ENCODE measurements at places on chromosomes 1 and 21.

DNA sequence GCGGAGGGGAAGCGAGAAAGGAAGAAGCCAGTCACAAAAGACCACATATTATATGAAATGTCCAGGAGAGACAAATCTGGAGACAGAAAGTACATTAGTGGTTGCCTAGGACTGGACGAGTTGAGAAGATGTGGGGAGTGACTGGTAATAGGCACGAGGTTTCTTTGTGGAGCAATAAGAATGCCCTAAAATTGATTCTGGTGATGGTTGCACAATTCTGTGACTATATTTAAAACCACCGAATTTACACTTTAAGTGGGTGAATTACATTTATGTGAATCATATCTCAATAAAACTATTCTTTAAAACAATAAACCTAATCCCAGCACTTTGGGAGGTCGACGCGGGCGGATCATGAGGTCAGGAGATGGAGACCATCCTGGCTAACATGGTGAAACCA is 63.1 kb downstream of the ZNF281 start:
- no peak for DNase-seq

- no peak for DNase-seq
Measured at GRCh38 chr1:203124546-203125317, 2.8 kb upstream of the ADORA1 start.

- DNase-seq: no peak
Measured at GRCh38 chr1:178702146-178702545, 22.9 kb upstream of the RALGPS2 start.

DNA sequence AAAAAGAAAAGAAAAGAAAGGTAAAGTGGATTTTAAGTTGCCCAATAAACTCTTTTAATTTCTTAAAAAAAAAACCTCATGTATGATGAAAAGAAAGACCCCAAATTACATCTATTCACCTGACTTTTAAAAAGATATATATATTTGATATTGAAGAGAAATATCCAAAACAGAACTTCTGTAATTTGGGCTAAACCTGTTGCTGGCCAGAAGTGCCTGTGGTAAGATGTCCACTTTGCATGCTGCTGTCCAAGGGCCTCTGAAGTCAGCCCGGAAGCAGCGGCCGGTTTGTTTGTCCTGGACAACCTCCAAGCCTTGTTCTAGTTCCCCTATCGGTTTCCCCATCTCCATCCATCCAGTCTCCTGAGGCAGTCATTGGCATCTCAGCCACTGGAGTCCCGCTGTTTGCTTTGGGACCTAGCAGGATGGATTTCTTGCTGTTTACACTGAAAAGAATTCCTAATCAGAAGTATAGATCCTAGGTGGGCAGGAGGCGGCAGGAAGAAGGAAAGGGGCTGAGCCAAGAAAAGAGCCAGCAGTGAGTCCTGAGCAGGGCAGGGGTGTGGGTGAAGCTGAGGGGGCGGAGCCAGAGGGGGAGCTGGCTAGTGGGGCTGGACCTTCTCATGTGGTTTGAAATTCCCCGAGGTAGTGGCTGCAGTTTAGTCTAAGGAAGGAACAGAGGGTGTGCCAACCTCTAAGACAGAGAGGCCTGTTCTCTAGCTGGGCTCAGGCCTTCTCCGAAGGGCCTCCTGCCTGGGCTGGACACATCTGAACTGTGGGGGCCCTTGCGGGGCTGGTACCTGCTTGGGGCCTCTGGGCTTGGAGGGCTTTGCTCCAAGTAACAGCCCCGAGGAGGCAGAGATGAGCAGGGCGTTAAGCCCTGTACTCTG is 3.3 kb downstream of the NCMAP start:
- no peak for DNase-seq

- no peak for DNase-seq
Measured at GRCh38 chr21:45998276-45998701, 16.7 kb downstream of the COL6A1 start.

DNA sequence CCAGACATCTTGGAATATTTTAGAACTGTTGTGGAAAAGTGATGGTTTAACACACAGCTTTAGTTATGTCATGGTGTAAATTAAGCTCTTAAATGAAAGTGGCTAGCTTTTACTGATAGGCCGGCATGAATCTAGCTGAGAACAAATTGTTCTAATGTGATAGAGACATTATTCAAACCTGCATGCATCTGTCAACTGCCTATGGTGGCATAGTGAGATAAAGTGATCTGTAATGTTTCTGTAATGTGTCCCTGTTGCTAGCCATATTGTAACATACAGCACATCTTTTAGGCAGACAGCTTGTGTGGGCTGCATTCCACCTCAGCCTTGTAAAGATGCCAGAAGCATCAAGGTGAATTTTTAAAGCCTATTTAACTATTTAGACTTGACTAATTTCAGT is 16.0 kb downstream of the LRIG2 start:
- DNase-seq: no peak

- no peak for DNase-seq
Measured at GRCh38 chr1:209484429-209484828, 99.1 kb upstream of the CAMK1G start.

DNA sequence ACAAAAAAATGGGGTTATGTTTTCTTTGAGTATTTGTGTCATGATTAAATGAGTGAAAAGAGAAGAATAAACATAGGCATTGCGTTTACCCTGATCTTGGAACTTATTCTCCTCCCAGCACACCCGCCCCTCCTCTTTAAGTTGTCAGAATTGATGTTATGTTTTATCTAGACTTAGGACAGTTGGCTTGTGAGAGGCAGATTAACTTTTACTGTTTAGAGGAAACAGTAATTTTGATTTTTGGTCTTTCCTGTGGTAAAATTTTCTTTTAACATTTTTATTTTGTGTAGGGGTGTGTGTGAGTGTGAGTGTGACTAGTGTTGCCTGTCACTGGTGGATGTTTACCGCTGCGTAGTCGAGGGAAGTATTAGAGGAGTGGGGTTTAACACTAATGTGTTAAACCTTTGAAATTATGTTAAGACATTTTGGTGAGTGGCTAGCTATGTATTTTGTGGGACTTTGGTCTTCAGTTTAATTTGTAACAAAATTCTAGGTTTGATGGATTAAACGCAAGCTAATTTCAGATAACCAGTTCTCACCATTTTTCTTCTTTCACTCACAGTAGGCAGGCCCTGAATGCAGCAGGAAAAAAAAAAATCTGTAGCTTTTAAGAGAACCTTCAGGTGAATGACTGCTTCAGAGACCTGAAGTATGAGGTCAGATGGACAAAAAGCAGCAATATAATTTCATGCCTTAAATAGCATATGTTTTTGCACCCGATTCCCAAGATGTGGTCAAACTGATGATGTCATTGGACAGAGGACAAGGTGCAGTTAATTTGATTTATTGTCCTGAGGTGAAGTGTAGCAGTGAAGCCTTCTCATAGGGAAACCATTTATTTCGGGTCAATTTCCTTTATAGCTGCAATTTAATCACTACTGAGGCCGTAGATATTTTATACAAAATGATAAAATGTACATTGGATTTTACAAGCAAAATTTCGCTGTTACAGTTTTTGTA is 2.7 kb downstream of the POU2F1 start:
- DNase-seq: no peak

- DNase-seq: no peak
Measured at GRCh38 chr1:3942416-3943122, 42.5 kb upstream of the C1orf174 start.

DNA sequence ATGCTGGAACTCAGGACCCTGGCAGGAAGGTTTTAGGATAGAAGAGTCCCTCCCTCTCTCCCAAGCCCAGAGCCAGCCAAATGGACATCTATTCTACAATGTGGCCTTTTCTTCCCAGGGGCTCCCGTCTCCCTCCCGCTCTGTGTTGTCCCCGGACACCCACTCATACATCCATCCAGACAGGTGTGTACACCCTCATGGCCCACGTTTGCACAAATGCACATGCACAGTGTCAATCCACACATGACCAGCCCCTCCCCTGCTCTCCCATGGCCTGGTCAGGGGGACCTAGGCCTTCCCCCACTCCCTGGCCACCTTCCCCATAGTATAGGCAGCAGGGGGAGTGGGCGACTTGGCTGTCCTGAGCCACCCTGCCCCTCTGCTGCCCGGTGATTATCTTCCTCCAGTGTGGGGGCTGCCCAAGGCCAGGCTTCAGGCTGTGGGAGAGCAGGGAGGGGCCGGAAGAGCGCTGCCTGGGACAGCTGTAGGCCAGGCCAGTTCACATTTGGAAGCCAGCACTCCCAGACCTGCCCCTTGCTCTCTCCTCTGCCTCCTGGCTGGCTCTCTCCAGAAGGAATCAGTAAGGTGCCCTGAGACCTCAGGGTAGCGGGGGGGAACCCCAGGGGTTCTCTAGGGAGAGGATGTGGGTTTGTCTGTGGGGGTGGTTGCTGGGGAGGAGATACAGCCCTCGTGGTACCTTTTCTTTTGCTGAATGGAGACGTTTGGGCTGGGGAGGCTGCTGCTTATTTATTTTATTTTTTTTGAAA is 4.1 kb upstream of the PTPN7 start:
- peak; percentile 71 for DNase-seq

- DNase-seq: no peak
Measured at GRCh38 chr1:24708938-24709337, 36.3 kb upstream of the CLIC4 start.

DNA sequence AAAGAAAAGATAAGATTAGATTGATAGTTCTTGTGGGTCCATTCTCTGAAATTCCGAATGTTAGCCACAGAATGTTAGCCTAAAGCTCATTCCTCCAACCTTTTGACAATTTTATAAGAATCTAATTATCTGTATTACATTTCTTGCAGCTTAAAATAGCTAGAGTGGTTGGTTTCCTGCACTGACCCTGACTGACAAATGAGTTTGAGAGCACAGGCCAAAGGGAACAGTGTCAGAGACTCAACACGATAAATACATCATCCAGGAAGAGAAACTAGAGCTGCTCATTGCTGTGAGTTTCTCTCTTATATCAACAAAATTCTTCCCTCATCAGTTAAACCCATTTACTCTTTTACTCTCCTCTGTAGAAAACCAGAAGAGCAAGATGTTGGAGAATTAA is 82.1 kb upstream of the PPM1J start:
- DNase-seq: no peak

- no peak for DNase-seq
Measured at GRCh38 chr1:172863031-172863430, 187.7 kb downstream of the TNFSF18 start.

DNA sequence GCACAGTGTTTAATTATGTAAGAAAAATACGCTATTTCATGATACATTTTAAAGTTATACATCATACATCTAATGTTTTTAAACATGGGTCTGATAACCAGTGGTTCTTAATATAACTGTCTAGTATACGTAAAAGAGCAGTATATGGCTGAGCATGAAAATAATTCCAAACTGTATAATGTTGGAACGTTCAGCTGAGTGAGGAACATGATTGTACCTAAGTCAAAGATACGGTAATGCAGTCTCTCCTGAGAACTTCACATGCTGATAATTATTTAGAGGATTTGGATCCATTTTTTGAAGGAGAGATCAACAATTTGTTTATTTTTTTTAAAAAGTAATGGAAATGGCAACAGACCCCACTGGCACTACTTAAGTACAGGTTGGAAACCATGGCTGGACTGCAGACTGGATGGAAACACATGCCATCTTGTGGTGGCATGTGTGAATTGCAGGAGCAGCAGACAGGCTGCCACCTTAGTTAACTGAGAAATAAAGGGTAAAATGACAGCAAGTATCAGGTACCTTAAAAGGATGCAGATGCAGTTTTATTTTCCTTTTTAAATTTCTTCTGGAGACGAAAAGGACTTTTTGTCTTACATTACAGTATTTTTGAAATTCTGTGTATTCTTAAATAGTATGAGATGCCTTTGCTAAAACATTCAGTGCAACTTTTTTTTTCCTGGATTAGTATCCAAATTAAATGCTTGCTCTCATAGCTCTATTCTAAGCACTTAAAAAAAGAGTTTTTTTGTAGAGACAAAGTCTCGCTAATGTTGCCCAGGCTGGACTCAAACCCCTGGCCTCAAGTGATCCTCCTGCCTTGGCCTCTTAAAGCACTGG is 73.8 kb downstream of the MTR start:
- peak; percentile 22 for DNase-seq

DNA sequence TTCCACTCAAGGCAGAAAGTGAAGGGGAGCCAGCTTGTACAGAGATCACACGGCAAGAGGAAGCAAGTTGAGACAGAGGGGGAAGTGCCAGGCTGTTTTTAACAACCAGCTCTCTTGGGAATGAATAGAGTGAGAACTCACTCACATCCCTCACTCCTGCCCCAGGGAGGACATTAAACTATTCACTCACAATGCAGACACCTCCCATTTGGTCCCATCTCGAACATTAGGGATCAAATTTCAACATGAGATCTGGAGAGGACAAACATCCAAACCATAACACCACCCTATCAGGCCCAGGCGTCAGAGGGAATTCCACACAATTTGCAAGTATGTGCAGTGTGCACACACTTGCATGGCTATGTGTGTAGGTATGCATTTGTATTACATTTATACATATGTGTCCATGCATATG is 62.7 kb downstream of the DMAP1 start:
- DNase-seq: no peak

DNA sequence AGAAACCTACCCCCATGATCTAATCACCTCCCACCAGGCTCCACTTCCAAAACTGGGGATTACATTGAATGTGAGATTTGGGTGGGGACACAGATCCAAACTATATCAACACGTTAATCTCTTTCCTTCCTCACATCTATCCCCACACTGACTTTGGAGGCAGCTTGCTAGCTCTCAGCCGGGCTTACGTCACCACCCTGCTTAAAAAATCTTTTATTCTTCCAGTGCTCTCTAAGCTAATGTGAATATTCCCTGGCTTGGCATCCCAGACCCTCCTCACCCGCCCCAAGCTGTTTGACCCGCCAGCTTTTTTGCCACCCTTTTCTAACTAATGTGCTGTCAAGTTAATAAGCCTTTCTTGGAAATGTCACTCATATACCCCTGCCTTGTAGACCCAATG is 47.9 kb upstream of the CTPS1 start:
- no peak for DNase-seq

DNA sequence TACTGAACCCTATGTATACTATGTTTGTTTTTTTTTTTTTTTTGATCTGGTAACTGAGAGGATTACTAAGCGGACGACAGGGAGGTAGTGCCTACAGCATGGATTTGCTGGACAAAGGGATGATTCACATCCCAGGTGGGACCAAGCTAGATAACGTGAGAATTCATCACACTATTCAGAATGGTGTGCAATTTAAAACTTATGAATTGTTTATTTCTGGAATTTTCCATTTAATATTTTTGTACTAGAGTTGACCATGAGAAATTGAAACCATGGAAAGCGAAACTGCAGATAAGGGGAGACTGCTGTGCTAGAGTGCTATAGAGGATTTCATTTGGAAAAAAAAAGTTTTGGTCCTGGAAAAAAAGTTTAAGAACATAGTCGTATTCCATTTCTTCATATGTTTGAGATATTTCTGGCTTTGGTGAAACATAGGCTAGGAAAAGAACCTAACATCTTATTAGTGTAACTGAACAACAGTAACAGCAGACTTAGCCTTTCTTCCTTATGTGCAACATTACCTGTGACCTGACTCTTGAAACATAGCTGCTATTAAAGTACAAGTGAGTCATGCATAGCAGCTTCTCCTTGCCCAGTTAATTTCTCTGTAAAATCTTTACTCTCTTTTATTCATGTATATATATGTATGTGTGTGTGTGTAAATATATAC is 202.5 kb downstream of the FGGY start:
- no peak for DNase-seq

- no peak for DNase-seq
Measured at GRCh38 chr1:16391411-16391810, 24.4 kb downstream of the SZRD1 start.

All from stimulated activated CD4-positive, alpha-beta T cell treated with anti-CD3 and anti-CD28 coated beads, Interleukin-2, amount 100 ng/mL, for 4 hours (primary cell).